Activated naive CD8-positive, alpha-beta T cell treated with anti-CD3 and anti-CD28 coated beads for 36 hours (primary cell): ENCODE measurements at places on chromosomes 1 and 21.

DNA sequence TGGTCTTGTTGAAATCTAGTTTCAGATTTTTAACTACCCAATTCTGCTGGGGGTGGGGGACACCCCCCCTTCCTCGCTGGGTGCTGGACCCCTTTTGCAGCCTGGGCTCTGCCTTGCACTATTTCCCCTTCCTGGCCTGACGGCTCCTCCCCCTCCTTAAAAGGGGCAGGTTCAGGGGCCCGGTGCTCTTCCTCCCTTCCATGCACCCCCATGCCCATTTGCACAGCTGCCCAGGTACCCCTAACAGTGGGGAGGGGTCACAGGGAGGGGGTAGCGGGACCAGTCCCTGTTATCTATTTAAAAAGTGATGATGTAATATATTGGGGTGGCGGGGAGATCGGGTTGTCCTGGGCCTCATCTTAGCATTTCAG is 15.3 kb downstream of the ZBTB7B start:
- no peak for DNase-seq

DNA sequence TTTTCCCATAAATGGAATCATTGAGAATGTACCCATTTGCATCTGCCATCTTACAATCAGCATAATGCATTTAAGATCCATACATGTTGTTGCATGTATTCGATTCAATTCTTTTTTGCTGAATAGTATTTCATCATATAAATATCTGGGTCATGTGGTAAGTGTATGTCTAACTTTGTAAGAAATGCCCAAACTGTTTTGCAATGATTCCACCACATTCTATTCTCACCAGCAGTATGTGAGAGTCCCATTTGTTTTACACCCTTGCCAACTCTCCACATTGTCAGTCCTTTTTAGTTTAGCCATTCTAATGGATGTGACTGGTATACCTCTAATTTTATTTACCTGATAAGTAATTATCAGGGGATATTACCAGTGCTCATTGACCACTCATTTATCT is 115.8 kb upstream of the PBX1 start:
- no peak for DNase-seq

GRCh38 chr1:153677718-153678518 is 570 bp upstream of the NPR1 start:
- peak; percentile 39 for DNase-seq

DNA sequence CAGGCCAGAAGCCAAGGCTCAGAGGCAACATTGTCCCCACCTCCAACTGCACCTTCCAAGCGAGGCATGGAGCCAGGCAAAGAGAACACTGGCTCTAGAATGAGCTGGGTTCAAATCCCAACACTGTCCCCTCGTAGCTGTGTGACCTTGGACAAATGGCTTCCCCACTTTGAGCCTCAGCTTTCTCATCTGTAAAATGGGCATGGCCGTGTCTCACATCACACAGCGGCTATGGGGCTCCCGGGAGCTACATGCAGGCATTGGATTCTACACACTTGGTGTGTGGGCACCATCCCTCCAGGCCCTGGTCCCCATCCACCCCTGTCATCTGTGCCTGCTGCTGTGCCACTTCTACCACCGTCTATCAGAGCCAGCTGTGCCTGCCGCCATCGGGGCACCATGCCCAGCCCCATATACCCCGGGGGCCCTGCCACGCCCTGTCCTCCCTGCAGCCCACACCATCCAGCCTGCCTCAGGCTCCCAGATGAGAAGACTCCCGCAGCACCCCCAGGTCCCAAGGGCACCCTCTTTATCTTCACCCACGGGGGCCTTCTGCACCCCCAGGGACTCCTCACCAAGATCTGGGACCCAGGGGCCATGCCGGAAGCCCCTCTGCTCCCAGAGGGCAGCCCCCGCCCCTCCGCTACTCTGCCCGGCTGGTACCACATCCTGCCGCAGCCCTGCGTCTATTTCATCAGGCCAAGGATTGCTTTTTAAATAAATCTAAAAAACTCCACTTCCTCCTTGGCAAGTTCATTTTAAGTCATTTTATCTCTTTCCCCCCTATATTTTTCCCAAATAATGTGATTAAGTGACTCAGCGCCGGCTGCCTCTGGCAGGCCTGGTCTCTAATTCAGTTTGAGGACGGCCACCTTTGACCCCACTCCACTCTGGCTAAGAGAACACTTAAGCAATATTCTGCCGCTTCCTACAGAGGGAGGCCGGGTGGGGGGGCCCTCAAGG is 107.8 kb upstream of the TARDBP start:
- DNase-seq, result peak; percentile 45

- no peak for DNase-seq
Measured at GRCh38 chr1:30275926-30276764, 447.2 kb downstream of the MATN1 start.
